ENCODE measurements at places on chromosomes 3 and 15.

DNA sequence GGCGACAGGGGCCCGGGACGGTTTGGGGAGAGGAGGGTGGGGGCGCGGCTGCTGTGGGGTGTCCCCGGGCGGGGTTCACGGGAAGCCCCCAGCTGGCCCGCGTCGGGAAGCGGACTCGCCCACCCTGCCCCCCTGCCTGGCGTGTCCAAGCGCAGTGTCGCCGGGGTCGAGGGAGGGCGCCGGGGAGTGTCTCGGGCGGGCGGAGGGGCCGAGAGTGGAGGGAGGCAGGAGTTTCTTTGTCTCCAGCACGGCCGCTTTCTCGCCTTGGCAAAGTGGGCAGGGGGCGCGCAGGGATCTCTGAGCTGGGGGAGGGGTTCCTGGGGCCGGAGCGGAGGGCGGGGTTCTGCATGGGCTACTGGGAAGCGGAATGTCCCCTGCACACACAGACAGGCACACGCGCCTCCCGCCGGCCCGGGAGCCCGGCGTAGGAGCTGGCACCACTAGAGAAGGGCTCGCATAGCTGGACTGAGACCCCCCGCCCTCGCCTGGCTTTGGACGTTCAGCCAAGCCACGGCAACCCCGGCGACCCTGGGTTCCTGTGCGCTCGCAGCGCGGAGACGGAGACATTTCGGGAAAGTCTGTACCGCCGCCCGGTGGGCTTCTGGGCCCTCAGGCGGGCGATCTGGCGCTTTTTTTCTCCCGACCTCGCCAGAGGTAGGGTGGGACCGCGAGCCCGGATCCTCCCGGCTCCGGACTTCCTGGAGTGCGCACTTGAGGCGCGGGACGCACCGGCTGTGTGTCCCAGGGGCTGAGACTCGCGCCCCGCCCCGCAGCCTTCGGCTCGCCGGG is 822 bp downstream of the ST8SIA2 start:
- DNase-seq, result no peak

GRCh38 chr3:123884203-123884831 is at the start of gene MYLK:
TSS of gene MYLK (minus strand) at chr3:123884332. CDS start at chr3:123793841, 90,491 bp downstream.
- peak; percentile 19 for DNase-seq

DNA sequence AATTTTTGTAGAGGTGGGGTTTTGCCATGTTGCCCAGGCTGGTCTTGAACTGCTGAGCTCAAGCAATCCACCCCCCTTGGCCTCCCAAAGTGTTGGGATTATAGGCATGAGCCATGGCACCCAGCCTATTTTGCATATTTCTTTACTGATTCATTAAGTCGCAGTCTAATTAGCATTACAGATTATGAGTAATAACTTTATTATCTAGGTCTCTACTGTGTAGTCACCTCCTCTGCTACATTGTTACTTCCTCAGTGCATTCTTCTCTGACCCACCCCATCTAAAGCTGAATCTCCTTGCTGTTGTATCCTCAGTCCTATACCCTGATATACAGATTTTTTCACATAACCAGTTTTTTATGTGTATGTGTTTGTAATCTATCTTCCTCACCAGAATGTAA is 61.7 kb downstream of the TFDP2 start:
- no peak for DNase-seq

DNA sequence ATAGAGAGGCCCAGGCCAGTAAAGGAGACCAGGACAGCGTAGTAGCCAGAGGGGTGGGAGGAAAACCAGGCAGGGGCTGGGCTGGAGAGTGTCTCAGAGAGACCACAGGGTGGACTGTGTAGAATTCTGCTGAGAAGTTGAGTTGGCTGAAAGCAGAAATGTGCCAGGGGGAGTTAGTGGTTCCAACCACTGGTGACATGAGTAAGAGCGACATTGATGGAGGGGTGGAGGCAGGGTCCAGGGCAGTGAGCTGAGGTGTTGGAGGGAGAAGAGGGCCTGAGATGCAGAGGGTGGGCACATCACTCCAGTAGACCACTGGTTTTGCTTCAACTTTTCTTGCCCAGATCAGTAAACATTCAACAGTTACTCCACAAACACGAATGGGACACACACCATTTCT is 106.5 kb downstream of the ASB7 start:
- no peak for DNase-seq

- no peak for DNase-seq
Observed at GRCh38 chr3:10081871-10082270, 26.2 kb downstream of the FANCD2OS start.

DNA sequence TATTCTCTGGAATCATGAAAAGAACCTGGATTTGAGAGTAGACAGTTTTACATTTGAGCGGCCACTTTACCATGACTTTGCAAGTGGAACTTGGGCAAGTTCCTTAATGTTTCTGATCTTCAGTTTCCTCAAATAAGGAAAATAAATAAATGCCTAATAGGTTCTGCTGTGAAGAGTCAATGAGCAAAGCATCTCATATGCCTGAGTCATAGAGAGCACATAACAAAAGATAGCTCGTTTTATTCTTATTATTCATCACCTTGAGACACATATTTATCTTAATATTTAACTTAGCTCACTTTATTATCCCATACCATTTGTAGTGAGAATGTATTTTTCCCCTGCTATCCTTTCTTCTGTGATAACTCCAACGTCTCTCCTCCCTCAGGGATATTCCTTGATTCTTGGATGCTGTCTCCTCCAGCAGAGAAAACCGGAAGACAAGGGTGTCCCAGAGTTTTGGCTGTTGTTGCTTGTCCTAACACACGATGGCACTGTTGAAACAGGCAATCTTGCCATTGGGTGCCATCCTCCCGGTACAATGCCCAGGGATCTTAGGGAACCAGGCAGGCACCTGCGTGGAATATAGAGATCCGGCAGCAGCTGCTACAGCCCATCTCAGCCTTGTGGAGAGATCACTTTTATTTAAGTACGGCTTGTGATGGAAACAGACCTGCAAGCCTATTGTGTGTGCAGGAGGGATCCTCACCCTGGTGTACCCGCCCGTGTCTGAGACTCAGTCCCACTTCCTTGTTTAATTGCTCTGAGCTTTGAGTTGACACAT is 33.3 kb upstream of the VPS33B start:
- peak; percentile 65 for DNase-seq

DNA sequence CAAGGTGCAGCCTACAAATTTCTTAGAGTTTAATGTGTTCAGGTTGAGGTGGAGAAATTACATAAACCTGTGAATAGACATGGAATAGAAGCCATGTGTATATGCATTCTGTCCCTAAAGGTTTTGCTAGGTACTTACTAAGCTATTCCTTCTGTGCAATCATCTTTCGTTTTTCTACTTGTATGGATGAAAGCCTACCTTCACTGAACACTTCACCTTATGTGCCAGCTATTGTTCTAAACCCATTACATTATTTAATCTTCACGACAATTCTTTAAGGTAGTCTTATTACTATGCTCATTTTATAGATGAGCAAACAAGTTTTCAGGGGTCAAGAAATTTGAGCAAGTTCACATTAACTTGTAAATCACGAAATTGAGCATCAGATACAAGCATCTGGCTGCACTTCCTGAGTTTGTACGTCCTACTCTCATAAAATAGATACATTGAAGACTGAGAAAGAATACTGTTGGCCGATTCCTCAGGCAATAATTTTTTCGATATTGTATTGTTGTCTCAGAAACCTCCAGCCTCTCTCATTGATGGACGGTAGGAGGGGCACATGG is 635 bp upstream of the RCN2 start:
- DNase-seq, result no peak

GRCh38 chr3:156948402-156949210 is 122.5 kb downstream of the LEKR1 start:
- no peak for DNase-seq

DNA sequence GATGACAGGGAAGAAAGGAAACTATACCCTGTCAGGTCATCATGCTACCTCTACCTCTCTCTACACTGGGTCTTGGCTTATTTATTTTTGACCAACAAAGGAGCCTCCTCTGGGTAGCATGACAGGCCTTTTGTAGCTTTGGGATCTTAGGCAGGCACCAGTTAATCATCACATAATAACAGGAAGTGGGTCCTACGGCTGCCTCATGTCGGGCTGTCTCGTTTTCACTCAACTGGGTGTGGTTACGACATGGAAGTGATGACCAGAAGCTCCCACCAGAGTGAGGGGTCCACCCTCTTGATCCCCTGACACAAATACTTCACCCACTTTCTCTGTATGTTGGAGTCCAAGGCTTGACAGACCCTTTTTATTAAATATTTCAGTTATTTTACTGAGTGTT is 105.3 kb downstream of the CD47 start:
- DNase-seq, result no peak

GRCh38 chr15:51838270-51838669 is 8.8 kb downstream of the TMOD3 start:
- no peak for DNase-seq

GRCh38 chr3:156433138-156433537 is 121.8 kb downstream of the SSR3 start:
- no peak for DNase-seq

DNA sequence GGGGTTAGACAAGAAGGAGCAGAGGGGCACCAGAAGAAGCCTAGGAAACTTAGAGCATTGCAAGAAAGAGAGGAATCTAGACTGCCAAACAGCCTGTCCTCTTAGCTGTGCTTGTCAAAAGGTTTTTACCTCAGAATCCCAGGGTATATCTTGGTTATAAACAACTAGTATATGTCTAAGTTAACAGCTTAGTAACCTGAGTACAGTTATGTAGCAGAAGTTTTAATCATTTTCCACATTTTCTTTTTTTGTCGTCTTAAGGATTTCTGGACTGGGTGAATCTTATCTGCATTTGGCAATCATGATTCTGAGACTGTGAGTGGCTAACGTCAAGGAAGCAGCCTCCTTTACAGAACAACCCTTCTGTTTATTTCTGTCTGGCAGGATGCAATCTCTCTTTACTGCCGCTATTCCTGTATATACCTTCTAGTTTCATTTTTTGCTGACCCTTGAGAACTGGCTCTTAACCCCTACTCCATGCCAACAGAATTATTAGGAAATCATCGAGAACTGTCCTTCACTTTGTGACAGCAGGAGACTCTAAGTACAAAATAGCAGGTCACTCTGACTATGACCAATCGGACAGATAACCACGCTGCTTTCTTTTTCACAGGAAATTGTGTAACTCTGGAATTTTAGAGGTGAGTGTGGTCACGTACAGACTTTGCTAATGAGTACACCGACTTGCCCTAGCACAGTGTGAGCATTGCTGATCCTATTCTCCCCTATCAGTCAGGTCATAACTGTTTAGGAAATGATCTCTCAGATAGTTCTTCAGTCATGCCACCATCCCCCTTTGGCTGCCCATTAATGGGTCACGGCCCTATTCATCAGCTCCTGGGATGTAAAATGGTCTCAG is 3.3 kb upstream of the CP start:
- DNase-seq, result no peak

GRCh38 chr3:46453526-46454208 is 11.0 kb downstream of the LTF start:
- DNase-seq, result no peak

GRCh38 chr3:15426579-15427118 is 695 bp downstream of the METTL6 start:
- no peak for DNase-seq

DNA sequence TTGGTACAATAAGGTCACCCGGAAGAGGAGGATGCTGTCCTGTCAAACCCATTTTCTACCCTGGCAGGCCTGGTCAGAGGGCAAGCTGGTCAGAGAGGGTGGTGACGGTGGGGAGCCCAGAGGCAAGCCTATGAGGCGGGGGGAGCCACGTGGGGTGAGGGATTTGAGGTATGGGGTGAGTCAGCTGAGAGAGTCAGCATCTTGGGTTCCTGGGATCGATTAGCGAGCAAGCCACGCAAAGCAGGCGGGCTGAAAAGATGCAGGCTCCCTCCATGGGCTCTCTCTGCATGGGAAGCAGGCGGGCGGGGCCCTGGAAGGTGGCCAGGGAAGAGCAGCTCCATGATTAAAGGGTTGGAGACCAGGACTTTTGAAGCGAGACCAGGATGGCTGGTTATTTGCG is 48.1 kb downstream of the MAGEF1 start:
- DNase-seq, result no peak

- no peak for DNase-seq
Observed at GRCh38 chr3:140349938-140350337, 327.9 kb upstream of the TRIM42 start.

DNA sequence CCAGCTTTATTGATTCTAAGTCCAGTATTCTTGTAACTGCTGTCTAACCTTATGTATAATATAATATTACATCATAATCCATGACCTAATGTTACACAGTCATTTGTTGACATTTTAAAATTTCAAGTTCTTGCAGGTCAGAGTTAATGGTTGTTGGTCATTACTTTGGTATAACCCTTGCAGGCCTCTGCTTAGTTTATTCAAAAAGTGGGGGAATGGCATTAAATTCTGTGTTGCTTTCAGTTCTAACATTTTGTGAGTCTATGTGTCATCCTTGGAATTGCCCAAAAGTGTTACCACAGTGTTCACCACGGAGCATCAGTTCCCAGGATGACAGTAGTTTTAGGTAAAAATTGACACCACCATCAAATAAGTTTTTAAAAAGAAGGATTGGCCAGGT is 174.8 kb upstream of the BCL6 start:
- no peak for DNase-seq

- DNase-seq, result no peak
Observed at GRCh38 chr15:94258246-94258645, 26.9 kb downstream of the MCTP2 start.

GRCh38 chr3:129324855-129325254 is 46.2 kb downstream of the HMCES start:
- DNase-seq, result no peak

DNA sequence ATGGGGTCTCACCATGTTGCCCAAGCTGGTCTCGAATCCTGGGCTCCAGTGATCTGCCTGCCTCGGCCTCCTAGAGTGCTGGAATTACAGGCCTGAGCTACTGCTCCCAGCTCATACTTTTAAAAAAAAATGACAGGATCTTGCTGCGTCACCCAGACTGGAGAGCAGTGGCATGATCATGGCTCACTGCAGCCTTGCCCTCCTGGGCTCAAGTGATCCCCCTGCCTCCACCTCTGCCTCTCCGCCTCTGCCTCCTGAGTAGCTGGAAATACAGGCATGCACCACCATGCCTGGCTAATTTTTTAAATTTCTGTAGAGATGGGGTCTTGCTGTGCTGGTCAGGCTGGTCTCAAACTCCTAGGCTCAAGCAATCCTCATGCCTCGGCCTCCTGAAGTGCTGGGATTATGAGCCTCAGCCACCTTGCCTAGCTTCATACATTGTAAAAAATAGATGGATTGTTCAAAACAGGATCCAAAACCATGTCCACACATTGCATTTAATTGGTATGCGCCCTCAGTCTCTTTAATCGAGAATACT is 8.9 kb downstream of the PHLDB2 start:
- no peak for DNase-seq

GRCh38 chr15:70324001-70324974 is 226.6 kb upstream of the TLE3 start:
- no peak for DNase-seq

- no peak for DNase-seq
Observed at GRCh38 chr15:101093958-101094357, 157.9 kb downstream of the CHSY1 start.

GRCh38 chr3:41690766-41691563 is 270.9 kb downstream of the ULK4 start:
- no peak for DNase-seq

DNA sequence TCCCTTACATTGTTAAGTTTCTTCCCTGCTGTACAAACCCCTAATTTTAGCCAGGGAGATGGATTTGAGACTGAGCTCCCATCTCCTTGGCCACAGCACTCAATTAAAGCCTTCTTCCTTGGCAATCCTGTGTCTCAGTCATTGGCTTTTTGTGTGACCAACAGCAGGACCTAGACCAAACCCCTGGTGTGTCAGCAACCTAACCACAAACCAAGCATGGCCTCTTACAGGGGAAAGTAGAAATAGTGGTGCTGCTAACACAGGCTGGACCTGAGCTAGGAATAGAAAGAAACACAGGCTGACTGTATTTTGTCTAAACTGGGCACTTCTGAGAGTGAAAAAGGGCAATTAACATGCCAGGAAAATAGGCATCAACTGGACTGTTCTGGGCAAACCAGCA is 37.9 kb downstream of the PPCDC start:
- no peak for DNase-seq

Measured in NCI-H2107 (cell line).